ENCODE measurements at places on chromosomes 7 and 10. TPM values are rescaled to one million over a fixed set of nuclear protein-coding genes. Genes with fewer than 3 reads are reported as not detected.

The IQCE gene
- total RNA-seq: 7.5 TPM

- no peak overlapping the region for H3K27ac ChIP-seq
- DNase-seq: no peak
- H3K4me1 ChIP-seq: peaks cover 37% of the 10 kb centered on the region
- no peaks in the 10 kb centered on the region for H3K27me3 ChIP-seq
- no peak overlapping the region for H3K4me3 ChIP-seq
These were observed 56.4 kb downstream of the ESYT2 start for GRCh38 chr7:158772916-158773315.

GRCh38 chr10:125238682-125239081, 78.3 kb upstream of the CTBP2 start:
- H3K4me3 ChIP-seq: no peak overlapping the region
- no peaks in the 10 kb centered on the region for H3K36me3 ChIP-seq
- H3K27me3 ChIP-seq: no peaks in the 10 kb centered on the region
- no peak overlapping the region for H3K27ac ChIP-seq

- H3K4me3 ChIP-seq: no peak overlapping the region
- H3K27ac ChIP-seq: no peak overlapping the region
- no peaks in the 10 kb centered on the region for H3K27me3 ChIP-seq
- no peaks in the 10 kb centered on the region for H3K36me3 ChIP-seq
- H3K4me1 ChIP-seq: no peaks in the 10 kb centered on the region
These were observed 181.8 kb upstream of the PRSS1 start for GRCh38 chr7:142567201-142568075.

DNA sequence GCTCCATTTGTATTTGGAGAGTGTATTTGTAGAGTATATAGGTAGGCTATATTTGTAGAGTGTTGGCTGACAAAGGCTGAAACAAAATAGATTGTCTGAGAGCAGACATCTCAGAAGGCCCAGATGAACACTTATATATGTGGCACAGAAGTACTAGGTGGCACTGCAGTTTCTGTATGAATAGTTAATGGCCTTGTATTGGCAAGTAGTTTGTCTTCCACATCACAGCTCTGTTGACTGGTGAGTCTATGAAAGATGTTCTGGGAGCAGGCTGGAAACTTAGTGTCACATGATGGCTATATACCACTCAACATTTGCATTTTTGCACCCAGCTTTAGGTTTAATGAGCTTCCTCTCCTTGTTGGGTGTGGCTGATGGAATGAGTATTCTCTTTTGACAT, 51.9 kb downstream of the CCNY start:
- no peaks in the 10 kb centered on the region for H3K4me1 ChIP-seq
- no peak overlapping the region for H3K4me3 ChIP-seq
- DNase-seq: no peak
- H3K36me3 ChIP-seq: no peaks in the 10 kb centered on the region

- H3K4me3 ChIP-seq: no peak overlapping the region
- DNase-seq: no peak
- no peaks in the 10 kb centered on the region for H3K27me3 ChIP-seq
- no peaks in the 10 kb centered on the region for H3K4me1 ChIP-seq
These were observed 82.1 kb downstream of the GRID1 start for GRCh38 chr10:86284355-86285105.

- H3K4me3 ChIP-seq: no peak overlapping the region
- H3K27me3 ChIP-seq: no peaks in the 10 kb centered on the region
- DNase-seq: no peak
- no peak overlapping the region for H3K27ac ChIP-seq
These were observed 267.5 kb downstream of the CELF2 start for GRCh38 chr10:11285171-11285570.

GRCh38 chr10:13594641-13595040, 7.9 kb downstream of the PRPF18 start:
- H3K4me3 ChIP-seq: no peak overlapping the region
- H3K36me3 ChIP-seq: peaks cover 37% of the 10 kb centered on the region
- H3K27me3 ChIP-seq: no peaks in the 10 kb centered on the region
- no peak for DNase-seq

The C10orf90 gene
- total RNA-seq: not detected

The PRLHR gene
- total RNA-seq: not detected

The CXCL12 gene
- total RNA-seq: not detected

The GPC2 gene
- total RNA-seq: 29.9 TPM

The CPN1 gene
- not detected for total RNA-seq
